NCI-H446 (cell line): ENCODE measurements at places on chromosomes 6 and 20.
A peak's percentile ranks its signal among the peaks of the same experiment; 100 is the strongest.

GRCh38 chr6:94350833-94351232 is 931.5 kb upstream of the EPHA7 start:
- DNase-seq: no peak

DNA sequence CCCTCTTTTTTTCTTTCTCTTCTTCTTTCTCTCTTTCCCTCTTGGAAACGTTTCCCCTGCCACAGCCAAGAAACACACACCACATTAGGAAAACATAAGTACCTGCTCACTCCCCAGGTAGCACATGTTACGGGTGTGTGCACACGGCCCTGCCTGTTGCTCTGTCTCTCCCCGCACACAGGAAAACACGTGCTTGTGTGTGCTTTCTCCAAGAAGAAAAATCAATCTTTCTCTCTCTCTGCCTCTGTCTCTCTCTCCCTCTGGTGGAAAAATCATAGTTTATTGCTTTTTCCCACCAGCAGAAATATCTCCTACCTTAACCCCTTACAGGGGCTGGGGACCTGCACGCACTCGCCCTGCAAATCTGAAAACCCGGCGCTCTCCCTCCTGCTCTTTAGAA is 102.3 kb downstream of the EDN3 start:
- no peak for DNase-seq

GRCh38 chr6:166019214-166019613 is 148.4 kb downstream of the TBXT start:
- no peak for DNase-seq

GRCh38 chr6:133129556-133129955 is 111.6 kb upstream of the EYA4 start:
- DNase-seq: no peak

DNA sequence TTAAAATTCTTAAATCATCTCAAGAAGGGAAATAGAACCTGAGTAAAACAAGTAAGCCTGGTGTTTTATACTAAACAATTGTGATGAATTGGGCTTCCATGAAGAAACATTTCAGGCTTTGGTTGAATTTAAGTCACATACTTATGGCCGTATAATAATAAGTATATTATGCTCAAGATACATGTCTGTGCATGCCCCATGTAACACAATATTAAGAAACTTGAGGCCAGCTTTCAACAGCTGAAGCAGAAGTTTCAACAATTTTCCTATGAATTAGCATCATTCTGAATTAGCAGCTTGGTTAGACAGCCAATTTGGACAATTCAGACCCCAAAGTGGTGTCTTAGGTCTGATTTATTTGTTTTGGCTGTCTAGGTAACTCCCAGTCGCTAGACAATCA is 243.7 kb downstream of the MYLK4 start:
- peak; percentile 76 for DNase-seq

DNA sequence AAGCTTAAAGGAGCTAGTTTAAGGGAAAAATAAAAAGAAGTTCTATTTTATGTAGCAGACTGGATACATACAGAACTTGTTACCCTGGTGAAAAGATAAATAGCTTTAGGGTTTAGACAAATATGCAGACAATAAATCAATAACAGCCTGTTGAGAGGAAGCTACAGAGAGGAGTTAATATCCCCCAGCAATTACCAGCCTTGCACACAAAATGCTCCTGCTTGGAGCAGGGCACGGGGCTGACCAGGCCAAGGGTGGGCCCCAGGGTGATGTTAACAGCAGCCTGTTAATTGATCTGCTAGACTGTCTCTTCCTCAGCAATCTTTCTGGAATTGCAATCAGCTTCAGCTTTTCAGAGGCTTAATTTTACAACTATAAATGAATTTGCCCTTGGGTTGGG is 125.1 kb upstream of the SOX4 start:
- no peak for DNase-seq

GRCh38 chr6:30759575-30760239 is 15.4 kb upstream of the IER3 start:
- DNase-seq: no peak

GRCh38 chr20:41172296-41173140 is 35.2 kb downstream of the PLCG1 start:
- no peak for DNase-seq

DNA sequence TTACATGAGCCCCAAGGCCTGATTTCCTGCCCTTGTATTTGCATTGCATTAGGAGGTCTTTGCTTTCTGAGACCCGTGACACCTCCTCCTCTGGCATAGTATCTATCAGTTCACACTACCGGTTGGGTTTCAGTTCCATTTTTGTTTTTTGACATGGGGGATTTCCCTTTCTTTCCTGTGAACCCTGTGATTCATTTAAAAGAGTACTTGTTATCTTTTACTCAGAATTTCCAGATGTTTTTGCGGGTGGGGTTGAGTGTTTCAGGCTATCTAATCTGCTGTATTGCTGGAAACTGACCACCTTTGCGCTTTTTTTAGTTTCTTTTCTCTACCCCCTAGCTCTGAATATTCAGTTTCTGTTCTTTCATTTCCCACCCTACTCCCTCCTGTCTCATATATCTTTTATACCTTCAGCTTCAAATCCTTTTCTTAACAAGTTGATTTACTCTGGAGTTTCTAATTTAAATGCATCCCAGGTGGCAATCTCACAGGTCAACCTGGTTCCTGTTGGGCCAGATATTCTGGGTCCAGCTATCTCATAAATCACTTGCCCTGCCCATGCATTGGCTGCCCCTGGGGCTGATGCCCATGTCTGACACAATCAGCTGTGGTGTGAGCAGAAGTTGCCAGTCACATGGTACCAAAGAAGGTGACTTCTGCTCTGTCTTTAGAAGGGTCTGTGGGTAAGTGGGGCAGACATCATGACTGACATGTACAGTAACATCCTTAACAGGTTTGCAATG is 14.3 kb upstream of the NCOA3 start:
- DNase-seq: no peak

DNA sequence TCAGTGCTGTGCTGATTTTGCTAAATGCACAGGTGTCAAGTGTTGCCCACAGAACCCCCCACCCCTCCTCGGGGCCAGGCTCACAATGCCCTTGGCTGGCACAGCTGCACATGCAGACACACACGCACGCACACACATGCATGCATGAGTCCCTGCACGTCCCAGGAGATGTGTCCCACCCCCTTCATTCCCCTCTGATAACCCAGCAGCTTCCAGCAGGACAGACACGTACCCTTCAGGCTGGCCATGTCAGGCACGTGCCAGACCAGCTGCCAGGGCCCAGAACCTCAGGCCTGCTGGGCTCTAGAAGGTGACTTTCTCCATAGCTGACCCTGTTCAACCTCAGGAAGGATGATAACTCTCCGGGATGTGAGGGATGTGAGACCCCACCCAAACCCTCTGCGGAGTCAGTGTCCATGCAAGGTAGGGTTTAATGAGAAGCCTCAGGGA is 44.4 kb downstream of the MRPL14 start:
- DNase-seq: no peak

DNA sequence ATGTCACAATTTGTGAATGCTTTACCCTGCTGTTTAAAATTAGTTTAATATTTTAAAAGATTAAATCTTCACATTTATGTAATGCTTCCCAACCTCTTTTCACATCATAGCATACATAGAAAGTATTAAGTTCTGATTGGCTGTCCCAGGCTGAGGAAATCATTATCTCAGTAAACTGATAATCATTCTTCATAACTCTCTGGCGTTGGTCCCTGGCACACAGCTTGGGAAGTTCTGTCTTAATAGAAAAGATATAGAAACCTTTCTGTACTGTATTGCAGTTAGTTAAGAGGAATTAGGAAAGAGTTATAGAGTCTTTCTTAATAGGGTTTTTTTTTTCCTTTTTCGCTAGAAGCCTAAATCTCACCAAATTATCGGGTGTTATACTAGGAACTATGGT is 85.4 kb downstream of the CBFA2T2 start:
- DNase-seq: no peak

- no peak for DNase-seq
Measured at GRCh38 chr6:85065831-85066230, 301.4 kb upstream of the TBX18 start.

DNA sequence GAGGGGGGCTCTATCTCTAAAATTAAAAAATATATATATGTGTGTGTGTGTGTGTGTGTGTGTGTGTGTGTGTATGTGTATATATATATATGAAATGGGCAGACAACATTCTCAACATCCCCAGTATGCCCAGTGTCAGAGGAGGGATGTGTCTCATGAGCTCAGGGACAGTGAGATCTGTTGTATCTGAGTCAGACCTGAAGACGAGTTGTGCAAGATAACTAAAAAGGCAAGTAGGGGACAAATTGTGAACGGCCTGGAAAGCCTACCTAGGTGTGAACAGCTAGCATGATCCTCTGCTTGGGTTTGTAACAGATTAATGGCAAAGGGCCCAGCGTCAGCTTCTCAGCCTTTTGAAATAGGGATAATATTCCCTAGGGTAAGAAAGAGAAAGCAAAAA is 124.3 kb downstream of the FAXC start:
- DNase-seq: no peak

- DNase-seq: no peak
Measured at GRCh38 chr20:1341561-1342265, 12.8 kb upstream of the SDCBP2 start.

GRCh38 chr6:170438861-170439260 is 114.2 kb downstream of the PSMB1 start:
- no peak for DNase-seq

DNA sequence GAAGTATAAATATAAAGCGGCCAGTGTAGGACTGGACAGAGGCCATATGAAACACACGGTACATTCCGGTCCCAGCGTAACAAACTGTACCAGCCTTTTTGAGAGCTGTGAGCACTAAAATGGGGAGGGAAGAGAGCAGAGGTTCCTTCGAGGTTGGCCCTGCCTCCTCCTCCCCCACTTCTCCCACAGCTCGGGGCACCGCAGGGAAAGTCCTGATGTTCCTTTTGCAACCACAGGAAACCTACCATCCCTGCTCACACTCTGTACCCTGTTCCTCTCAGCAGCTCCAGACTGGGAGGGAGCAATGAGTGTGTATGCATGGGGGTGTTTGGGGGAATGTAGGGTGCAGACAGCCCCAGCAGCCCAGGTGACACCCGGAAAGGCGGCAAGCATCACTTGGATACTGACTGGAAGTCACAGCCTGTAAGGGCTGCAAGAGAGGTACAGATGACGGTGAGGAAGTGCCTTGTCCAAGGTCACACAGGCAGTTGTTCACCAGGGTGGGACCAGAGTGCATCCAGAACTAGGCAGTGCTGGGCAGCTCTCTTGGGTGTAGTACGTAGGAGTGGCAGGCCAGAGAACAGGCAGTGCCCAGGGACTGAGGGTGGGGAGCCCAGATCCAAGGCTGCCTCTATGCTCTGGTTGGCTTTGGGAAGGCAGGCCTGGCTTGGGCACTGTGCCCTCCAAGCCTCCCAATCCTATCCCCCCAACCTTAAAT is 11.0 kb upstream of the ARMC12 start:
- DNase-seq: no peak

- DNase-seq: no peak
Measured at GRCh38 chr20:50915424-50915823, 15.8 kb downstream of the ADNP start.

DNA sequence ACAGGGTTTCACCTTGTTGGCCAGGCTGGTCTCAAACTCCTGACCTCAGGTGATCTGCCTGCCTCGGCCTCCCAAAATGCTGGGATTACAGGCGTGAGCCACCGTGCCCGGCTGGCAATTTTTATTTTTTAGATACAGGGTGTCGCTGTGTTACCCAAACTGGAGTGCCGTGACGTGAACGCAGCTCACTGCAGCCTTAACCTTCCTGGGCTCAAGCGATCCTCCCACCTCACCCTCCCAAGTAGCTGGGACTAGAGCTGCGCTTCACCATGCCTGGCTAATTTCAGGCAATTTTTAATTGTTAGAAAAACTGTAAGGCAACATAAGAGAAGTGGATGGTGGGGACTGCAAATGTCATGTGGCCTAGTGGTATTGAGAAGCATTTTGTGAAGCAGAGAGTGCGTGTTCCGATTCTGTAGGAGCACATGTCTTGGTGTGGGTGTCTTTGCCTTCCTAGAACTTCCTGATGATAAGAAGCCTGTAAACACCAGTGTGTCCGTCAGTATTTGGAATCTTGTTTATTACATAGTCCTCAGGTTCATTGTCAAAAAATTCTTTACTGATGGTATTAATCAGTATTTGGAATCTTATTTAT is 18.0 kb downstream of the JARID2 start:
- no peak for DNase-seq

GRCh38 chr6:108163644-108164542 is 1.9 kb upstream of the NR2E1 start:
- no peak for DNase-seq

GRCh38 chr20:20083807-20084206 is 31.5 kb downstream of the CFAP61 start:
- DNase-seq: peak; percentile 82

DNA sequence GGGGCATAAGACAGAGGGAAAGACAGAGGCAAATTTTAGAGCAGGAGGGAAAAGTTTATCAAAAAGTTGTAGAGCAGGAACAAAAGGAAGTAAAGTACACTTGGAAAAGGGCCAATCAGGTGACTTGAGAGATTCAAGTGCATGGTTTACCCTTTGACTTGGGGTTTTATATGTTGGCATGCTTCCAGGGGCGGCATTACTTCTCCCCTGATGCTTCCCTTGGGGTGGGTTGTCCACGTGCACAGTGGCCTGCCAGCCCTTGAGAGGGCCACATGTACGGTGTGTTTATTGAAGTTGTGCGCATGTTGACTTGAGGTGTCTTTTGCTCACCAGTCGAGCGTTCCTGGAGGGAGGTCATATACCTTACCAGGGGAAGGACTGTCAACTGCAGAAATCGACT is 259.5 kb upstream of the JARID2 start:
- DNase-seq: no peak

DNA sequence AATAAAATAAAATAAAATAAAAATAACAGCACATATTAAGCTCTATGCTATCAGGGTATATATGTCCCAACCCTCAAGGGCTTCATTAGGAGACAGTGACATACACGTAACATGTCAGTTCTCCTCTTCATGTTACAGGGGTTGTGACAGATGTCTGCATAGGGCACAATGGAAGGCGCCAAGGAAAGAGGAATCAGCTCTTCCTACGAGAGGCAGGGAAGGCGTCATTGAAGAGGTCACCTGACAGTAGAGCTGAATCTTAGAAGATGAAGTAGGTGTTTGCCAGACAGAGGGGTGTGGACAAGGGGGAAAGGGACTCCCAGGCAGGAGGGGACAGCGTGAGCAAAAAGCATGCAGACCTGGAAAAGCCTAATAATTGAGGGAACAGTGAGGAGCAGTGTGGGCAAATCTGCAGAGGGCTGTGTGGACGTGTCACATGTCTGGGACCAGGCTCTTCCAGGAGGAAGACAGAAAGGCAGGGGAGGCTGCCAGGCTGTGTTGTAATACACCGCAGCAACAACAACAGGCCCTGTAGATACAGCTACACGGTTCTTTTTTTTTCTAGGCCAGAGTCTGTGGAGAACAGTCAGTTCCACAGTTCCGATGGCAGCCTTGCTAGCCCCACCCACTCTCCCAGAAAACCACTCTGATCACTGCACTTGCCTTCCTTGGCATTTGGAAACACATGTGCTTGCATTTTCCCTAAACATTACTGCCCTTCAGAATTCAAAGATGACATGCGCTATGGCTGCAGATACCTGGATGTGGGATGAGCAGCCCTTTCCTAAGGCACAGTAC is 2.5 kb upstream of the FKBP5 start:
- DNase-seq: no peak

GRCh38 chr6:160014869-160015182 is 45.9 kb downstream of the IGF2R start:
- DNase-seq: no peak
